ENCODE measurements at places on chromosomes 1 and 21. TPM values are rescaled to one million over a fixed set of nuclear protein-coding genes. Genes with fewer than 3 reads are reported as not detected.
A peak's percentile ranks its signal among the peaks of the same experiment; 100 is the strongest.

YBX1 gene
- 717 TPM for total RNA-seq

S100A7 gene
- total RNA-seq: not detected

MACO1 gene
- 10.3 TPM for total RNA-seq

C1QB gene
- 34.3 TPM for total RNA-seq

DNA sequence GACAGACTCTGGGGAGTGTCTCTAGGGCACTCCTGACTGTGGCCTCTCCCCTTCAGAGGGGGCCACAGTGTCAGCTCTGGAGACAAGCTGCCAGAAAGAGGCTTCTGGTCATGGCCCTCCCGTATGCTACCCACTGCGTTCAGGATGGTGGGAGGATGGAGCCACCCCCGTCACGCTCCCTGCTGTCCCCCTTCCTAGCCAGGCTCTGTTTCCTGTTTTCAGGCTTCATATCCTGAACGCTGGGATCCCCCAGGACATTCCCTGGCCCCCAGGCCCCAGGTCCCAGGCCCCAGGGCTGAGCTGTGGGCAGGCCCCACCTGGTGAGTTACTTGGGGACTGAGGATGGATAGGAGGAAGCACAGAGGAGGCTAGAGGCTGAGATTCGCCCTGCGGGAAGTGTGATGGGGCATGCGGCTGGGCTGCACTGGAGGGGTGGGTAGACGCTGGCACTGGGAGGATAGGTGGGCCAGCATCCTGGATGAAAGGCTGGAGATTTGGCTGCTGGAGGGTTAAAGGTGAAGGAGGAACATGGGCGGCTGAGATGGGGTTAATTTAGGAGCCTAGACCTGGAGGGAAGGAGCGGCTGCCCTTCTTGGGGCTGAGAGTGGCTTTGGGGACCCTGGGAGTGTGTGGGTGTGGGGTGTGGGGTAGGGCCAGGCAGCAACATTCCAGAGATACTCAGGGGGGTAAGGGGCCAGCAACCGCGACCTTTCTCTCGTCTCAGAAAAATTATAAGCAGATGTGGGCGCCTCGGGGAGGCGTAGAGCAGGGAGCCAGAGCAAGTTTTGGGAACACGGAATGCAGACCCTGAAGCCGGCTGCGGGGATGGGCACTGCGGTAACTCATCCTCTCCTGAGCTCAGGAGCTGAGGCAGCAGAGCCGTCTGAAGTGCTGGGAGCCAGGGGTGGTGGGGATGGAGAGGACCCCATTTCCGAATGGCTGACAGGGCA lies 8.7 kb downstream of the PEAR1 start:
- no peak for DNase-seq

- DNase-seq: no peak
Observed at GRCh38 chr1:162187687-162188276, 118.3 kb downstream of the NOS1AP start.

- no peak for DNase-seq
Observed at GRCh38 chr1:193299038-193299437, 112.6 kb upstream of the B3GALT2 start.

GRCh38 chr1:244429818-244430217 lies 21.9 kb downstream of the ADSS2 start:
- DNase-seq: no peak

DNA sequence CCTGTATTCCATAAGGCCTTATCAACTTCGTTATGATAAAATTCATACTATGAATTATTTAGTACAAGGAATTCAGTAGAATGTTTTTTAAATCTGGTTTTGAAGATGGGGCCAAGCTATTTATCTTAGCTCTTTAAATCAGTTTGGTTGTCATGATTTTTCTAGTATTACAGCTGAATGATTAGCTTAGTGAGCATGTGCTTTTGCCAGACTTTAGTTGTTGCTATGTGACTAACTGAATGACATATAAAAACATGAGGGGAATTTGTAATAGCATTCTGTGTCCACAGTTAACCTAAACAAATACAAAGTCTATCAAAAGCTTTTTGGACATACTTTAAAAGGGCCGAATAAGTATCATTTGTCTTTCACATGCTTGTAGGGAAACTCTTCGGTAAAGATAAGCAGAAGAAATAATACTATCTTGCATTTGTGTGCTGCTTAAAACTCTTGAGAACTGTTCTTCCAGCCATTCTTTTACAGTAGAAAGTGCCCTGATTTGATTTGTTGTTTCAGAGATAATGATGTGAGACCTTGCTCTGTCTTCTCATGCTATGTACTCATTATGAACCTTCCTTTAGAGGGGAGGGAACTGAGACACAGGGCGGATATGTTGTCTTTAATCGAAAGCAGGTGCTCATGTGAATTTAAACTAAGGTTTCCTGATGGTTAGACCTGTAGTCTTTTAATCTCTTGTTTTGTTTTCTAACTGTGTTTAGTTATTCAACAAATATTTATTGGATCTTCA lies 18.8 kb downstream of the NEK7 start:
- DNase-seq: no peak

DNA sequence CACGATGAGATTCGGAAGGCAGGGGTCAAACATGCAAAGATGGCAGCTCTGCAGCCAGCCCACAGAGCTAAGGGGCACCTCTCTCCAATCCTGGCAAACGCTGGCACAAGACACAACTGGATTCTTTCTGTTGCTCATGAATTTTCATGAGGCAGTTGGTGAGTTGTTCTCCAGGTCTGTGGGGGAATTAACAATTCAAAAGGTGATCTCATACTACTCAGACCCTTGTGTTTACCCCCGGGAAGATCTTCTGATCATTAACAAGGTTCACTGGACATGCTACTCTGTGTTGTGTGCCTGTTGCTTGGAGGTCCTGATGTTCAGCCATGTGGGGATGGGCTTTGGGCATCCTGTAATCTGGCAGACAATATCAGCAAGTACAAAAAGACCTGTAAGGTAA lies 128.9 kb downstream of the HHAT start:
- DNase-seq: no peak

- DNase-seq: no peak
Observed at GRCh38 chr21:23374155-23374554, 2233.1 kb downstream of the MRPL39 start.

- DNase-seq: no peak
Observed at GRCh38 chr1:162387226-162388082, 5.9 kb downstream of the C1orf226 start.

DNA sequence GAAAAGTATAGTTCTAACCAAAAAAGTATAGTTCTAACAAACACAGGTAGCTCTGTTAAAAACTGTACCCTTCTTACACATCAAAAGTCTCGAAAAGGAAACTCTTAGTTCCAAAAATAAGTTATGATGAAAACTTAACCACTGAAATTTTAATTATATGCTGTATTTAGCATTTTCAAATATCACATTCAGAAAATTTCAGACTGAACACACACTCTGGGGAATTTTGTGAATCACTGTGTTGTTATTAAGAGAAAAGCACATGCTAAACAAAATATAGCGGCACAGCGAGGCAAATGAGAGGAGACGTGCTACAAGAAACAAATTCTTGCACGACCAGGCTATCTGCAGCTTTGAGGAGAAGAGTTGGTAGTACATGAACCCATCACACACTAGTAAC lies 30.4 kb downstream of the VAV3 start:
- DNase-seq: no peak

- no peak for DNase-seq
Observed at GRCh38 chr1:200317236-200317635, 92.6 kb downstream of the ZNF281 start.

DNA sequence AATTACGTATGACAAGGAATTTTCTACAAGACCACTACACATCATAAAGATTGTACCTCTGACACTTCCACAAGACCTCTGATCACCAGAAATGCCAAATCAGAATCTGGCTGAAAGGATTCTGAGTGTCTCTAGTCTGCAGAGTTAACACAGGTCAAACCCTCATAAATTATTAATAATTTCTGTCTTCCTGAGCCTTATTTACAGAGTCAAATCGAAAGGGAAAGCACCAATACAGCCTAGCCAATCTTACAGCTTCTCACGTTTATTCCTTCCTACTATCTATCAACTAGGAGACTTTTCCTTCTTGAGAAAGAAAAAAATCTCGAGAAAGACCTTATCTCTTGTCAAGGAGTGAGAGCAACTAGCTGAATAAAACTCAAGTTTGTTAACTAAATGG lies 2151.6 kb downstream of the MRPL39 start:
- DNase-seq: no peak

- DNase-seq: peak; percentile 22
Observed at GRCh38 chr1:53340660-53341520, 13.0 kb upstream of the LRP8 start.

- DNase-seq: no peak
Observed at GRCh38 chr1:41752514-41753170, 166.1 kb downstream of the HIVEP3 start.

- DNase-seq: no peak
Observed at GRCh38 chr1:170410401-170411166, 121.4 kb upstream of the GORAB start.

GRCh38 chr1:205107327-205107726 lies 14.5 kb downstream of the RBBP5 start:
- no peak for DNase-seq
